Liver (tissue), 10 donors: ENCODE measurements at places on chromosomes 4 and X.

DNA sequence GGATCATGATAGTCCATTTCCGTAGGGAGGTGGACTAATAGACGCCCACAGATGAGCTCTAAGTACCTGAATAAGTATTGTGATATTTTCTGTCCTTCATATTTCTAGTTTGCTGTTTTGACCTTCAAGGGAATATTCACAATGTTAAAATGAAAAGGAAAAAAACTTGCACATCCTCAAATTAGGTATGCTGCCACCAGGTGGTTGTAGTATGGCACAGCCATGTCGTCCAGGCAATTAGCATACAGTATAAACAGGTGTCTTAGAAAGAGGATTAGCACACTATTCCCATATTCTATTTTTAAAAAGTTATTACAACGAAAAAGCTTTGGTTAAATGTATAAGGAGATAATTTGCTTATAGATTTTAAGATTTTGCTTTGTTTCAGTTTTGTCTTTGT, 802.0 kb downstream of the RPA4 start:
- no peak overlapping the region for H3K4me3 ChIP-seq
- no peak overlapping the region for H3K27ac ChIP-seq
- no peak for DNase-seq
- no peaks in the 10 kb centered on the region for H3K27me3 ChIP-seq

GRCh38 chr4:139210486-139210885, 33.5 kb upstream of the ELF2 start:
- no peak overlapping the region for H3K27ac ChIP-seq
- DNase-seq, result no peak
- H3K27me3 ChIP-seq, result no peaks in the 10 kb centered on the region

DNA sequence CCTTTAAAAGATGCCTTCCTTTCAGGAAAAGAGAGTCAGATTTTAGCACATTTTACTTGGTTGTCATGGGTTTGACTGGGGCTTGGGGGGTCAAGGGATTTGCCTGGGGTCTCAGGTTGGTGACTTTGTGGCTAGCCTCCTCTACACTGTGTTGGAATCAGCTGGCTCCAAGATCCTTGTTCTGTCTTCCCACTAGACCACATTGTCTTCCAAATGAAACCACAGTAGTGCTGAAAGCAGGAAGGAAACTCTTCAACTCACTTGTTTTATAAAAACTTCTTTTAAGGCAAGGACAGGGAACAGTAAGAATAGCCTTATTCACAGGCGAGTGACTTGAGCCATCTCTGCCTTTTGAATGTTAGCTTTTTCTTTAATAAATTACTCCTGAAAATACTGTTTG, 37.0 kb upstream of the OTUD4 start:
- no peak overlapping the region for H3K4me3 ChIP-seq
- no peaks in the 10 kb centered on the region for H3K4me1 ChIP-seq
- no peaks in the 10 kb centered on the region for H3K36me3 ChIP-seq
- no peaks in the 10 kb centered on the region for H3K27me3 ChIP-seq

DNA sequence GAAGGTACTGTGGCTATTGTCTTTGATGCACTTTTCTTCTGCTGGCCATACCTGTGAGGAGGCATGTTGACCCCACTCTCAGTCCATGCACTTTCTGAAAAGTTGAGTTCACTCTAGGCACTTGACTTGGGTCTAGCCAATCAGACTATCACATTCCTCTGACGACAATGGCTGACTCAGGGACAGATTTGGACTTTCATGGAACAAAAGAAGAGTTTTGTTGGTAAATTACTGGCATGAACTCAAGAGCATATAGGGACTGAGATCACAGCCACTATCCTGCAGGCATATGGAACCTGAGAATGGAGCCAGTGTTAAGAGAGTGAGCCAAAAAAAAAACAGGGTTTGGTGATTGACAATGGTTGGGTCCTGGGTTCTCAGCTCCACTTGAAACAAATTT, 24.6 kb upstream of the CXCL6 start:
- no peak for DNase-seq
- H3K36me3 ChIP-seq, result no peaks in the 10 kb centered on the region
- H3K27ac ChIP-seq, result no peak overlapping the region
- no peaks in the 10 kb centered on the region for H3K4me1 ChIP-seq

- DNase-seq, result no peak
- H3K27ac ChIP-seq, result no peak overlapping the region
- no peaks in the 10 kb centered on the region for H3K4me1 ChIP-seq
- no peak overlapping the region for H3K4me3 ChIP-seq
- H3K36me3 ChIP-seq, result no peaks in the 10 kb centered on the region
- H3K27me3 ChIP-seq, result no peaks in the 10 kb centered on the region
Observed at GRCh38 chr4:105210916-105211315, 64.2 kb downstream of the TET2 start.

- H3K4me1 ChIP-seq, result no peaks in the 10 kb centered on the region
- no peaks in the 10 kb centered on the region for H3K36me3 ChIP-seq
- no peak overlapping the region for H3K27ac ChIP-seq
- no peak overlapping the region for H3K4me3 ChIP-seq
- no peaks in the 10 kb centered on the region for H3K27me3 ChIP-seq
- no peak for DNase-seq
Observed at GRCh38 chrX:12145402-12145801, 7.1 kb downstream of the FRMPD4 start.

DNA sequence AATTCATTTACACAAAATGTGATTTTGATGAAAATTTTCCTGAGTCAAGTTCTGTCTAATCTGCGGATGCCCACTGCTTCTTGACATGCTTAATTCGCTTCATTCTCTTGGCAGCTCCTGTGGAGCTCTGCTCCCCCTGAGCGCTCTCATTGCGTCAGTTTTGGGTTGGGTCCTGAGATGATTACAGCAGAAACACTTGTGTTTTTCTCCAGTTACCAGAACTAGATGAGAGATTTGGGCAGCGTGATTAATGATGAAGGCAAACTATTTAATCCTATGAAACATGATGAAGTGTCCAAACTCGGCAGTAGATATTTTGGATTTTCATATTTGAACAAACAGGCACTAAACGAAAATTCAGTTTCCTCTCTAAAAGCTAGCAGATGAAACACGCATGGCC, 4.2 kb upstream of the CXCL1 start:
- no peaks in the 10 kb centered on the region for H3K27me3 ChIP-seq
- no peaks in the 10 kb centered on the region for H3K4me1 ChIP-seq
- DNase-seq, result no peak
- no peak overlapping the region for H3K27ac ChIP-seq

DNA sequence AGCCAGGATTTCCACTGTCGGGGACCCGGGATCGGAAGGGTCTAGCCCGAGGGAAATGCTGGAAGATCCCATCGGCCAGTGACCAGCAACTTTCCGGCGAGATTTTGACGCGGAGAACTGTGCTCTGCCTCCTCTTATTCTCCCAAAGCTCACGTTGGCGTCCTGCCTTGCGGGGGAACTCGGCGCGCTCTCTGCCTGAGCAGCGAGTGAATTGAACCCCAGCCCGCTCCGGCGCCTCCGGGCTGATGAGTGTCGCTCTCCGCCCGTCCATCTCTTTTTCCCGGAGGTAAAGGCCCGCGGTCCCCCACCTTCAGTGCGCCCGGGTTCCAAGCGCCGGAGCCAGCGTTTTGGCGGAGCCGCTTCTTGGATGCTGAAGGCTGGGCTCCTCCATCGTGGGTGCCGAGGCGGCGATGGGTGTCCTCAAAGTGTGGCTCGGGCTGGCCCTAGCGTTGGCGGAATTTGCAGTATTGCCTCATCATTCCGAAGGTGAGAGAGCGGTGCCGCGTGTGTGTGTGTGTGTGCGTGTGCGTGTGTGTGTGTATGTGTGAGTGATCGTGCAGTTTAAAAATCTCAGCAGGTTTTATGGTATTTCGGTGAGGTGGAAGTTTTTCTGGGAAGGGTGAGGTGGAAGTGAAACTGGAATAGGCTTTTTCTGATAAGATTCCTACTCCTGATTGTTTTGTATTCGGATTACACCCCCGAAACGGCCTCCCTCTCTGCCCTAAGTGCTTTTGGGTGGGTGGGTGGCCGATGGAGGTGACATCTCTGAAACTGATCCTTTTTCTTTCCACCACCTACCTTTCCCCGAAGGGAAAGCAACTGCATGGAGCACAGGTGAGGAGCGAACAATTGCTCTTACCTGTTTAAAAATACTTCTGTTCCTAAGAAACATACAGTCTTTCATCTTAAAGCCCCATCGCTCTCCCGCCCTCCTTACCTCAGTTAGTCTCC, 752 bp downstream of the FRAS1 start:
- peak overlapping the region; percentile 54 for H3K4me3 ChIP-seq
- DNase-seq, result peak; percentile 53
- peaks cover 32% of the 10 kb centered on the region for H3K4me1 ChIP-seq
- peaks cover 6% of the 10 kb centered on the region for H3K27me3 ChIP-seq
- peak overlapping the region; percentile 42 for H3K27ac ChIP-seq

DNA sequence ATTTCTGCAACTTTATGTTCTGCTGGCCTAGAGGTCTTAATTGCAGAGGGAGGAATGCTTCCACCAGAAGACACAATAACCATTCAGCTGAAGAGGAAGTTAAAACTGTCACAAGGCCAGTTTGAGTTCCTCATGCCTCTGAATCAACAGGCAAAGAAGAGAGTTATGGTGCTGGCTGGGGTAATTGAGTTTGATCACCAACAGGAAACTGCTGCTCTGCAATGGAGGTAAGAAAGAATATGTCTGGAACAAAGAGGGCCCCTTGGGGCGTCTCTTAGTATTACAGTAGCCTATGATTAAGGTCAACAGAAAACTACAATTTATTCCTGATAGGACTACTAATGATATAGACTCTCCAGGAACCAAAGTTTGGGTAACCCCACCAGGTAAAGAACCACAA, 744.0 kb downstream of the FSTL5 start:
- H3K36me3 ChIP-seq, result no peaks in the 10 kb centered on the region
- no peaks in the 10 kb centered on the region for H3K4me1 ChIP-seq
- H3K4me3 ChIP-seq, result no peak overlapping the region
- H3K27me3 ChIP-seq, result no peaks in the 10 kb centered on the region

DNA sequence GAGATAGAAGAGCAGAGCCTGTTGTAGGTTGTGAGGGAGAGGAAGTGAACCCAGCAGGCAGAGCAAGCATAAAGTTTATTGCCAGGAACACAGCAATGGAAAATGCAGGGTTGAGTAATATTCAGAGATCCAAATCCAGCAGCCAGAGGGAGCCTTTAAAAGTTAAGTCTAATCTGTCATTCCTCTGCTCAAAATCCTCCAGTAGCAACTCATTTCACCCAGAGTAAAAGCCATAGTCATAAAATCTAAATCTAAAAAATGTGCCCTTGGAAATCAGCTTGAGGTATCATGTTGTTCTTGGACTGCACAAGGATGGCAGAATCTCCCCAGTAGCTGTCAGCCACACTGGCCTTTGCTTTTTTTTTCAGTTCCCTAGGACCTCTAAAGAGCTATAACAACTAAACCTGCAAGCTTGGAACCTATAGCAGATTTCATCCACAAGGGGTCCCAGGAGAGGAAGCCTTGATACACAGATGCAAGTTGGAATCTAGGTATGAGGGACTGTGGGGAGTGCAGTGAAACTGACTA, 62.9 kb upstream of the FRAS1 start:
- no peak overlapping the region for H3K27ac ChIP-seq
- no peak for DNase-seq
- no peaks in the 10 kb centered on the region for H3K36me3 ChIP-seq
- H3K4me3 ChIP-seq, result no peak overlapping the region
- H3K4me1 ChIP-seq, result no peaks in the 10 kb centered on the region
- H3K27me3 ChIP-seq, result no peaks in the 10 kb centered on the region

GRCh38 chr4:17128268-17128667, 229.8 kb upstream of the LDB2 start:
- no peaks in the 10 kb centered on the region for H3K27me3 ChIP-seq
- no peak overlapping the region for H3K4me3 ChIP-seq
- no peaks in the 10 kb centered on the region for H3K36me3 ChIP-seq

GRCh38 chr4:25320336-25320735, 7.8 kb downstream of the ZCCHC4 start:
- H3K4me3 ChIP-seq, result no peak overlapping the region
- no peak overlapping the region for H3K27ac ChIP-seq
- H3K36me3 ChIP-seq, result peaks cover 3% of the 10 kb centered on the region
- H3K4me1 ChIP-seq, result no peaks in the 10 kb centered on the region
- no peak for DNase-seq
- no peaks in the 10 kb centered on the region for H3K27me3 ChIP-seq

DNA sequence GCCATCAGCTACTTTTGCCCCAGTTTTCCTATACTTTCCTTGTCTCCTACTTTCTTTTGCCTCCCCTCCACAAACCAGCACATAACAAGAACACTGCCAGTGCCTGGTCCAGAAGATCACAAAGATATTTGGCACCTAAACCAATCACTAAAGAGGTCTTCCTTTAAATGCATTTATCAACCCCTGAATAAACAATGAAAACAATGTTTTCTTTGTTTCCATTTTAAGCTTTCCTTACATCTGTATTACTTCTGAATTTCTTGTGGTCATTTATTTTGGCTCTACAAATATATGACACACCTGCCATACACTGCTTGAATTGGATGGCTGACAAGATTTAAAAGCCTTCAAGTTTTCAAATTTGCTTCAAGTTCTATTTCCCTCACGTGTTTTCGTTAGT, 43.9 kb downstream of the MBNL3 start:
- H3K27me3 ChIP-seq, result no peaks in the 10 kb centered on the region
- no peaks in the 10 kb centered on the region for H3K4me1 ChIP-seq
- H3K27ac ChIP-seq, result no peak overlapping the region

DNA sequence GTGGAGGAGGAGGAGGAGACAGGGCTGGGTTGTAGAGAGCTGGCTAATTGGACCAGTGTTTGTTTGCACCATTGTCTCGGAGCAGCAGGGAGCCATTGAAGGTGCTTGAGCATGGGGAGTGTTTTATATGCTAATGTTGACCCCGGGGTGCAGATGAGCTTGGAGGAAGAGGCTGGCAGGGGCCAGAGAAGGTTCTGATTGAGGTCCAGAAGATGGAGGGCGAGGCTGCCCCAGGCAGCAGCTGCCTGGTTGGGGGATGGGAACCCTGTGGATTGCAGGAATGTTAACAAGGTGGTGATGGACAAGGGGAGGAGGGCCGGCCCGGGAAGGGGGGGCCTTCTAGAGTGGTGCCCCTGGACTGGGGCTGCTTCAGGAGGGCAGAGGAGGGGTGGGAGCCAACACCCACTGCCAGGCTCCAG, 18.0 kb downstream of the DOK7 start:
- H3K27me3 ChIP-seq, result no peaks in the 10 kb centered on the region
- no peak for DNase-seq
- H3K4me1 ChIP-seq, result peaks cover 8% of the 10 kb centered on the region

DNA sequence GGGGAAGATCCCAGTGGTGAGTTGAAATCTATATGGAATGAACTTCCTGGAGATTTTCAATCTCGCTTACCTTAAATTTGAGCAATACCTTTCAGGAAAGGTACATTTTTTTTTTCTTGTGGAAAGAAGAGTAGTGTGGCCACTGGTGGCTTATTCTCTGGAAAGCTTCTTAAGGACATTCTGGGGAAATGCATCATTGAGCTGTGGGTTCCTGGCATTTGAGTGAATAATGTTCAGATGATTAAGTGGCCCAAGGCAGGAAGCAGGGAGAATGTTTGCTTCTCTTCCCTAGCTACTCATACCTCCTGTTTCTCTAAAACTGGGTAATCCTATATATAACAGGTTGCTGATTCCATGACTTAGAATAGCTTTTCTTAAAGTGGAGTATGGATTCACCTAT, 31.8 kb downstream of the STAG2 start:
- no peak overlapping the region for H3K4me3 ChIP-seq
- DNase-seq, result no peak
- H3K36me3 ChIP-seq, result no peaks in the 10 kb centered on the region
- H3K4me1 ChIP-seq, result peaks cover 2% of the 10 kb centered on the region
- no peak overlapping the region for H3K27ac ChIP-seq
